ENCODE measurements at places on chromosomes 3 and 15.

- DNase-seq: no peak
Measured at GRCh38 chr15:89115547-89115946, 27.3 kb downstream of the ABHD2 start.

DNA sequence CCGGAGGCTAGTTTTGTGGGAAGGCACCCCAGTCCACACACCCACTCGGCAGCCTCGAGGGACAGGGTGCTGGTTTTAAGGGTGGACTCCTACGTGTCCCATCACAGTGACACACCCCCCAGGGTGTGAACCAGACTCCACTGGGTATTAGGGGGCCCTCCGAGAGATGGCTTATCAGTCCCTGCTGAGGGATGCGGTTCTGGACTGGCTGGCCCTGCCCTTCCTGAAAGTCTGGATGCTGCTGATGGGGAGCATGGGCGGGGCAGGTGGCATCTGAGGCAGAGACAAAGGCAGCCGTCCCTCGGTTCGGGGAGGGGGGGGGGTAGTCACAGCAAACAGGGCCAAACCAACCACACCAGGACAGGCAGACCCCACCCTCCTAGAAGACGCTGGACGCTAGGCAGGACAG lies 939 bp upstream of the ULK3 start:
- no peak for DNase-seq

DNA sequence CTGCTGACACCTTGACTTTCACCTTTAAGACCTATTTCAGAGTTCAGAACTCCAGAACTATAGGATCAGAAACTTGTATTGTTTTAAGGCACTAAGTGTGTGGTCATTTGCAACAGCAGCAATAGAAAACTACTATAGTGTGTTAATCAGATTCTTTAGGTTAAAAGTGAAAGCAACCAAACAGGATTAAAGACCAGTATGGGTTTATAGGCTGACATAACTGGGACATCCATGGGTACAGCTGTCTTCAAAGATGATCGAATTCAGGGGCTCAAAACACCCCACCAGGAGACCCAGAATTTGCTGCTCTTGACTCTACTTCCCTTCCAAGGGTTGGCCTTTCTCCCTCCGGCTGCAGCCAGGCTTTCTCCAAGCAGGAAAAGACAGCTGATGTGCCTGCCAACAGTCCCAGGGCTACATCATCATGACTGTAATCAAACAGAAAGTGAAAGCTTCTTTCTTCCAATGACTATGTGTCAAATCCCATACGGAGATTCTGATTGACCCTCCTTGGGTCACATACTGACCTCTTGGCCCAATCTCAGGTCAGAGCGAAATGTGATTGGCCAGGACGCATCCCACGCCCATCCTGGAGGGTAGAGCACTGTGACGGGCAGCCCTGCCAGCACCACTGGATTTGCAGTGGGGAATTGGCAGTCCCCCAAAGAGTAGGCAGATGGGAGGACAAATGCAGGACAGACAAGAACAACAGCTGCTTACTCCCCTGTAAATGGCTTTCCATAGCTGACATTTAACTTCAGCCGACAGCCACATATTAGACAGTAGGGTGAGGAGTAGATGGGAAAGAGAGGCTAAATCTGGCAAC lies 51.4 kb upstream of the RNF7 start:
- DNase-seq: no peak

GRCh38 chr3:76551739-76552138 lies 488.2 kb upstream of the ROBO2 start:
- no peak for DNase-seq

- no peak for DNase-seq
Measured at GRCh38 chr3:126992216-126992615, 9.3 kb downstream of the PLXNA1 start.

DNA sequence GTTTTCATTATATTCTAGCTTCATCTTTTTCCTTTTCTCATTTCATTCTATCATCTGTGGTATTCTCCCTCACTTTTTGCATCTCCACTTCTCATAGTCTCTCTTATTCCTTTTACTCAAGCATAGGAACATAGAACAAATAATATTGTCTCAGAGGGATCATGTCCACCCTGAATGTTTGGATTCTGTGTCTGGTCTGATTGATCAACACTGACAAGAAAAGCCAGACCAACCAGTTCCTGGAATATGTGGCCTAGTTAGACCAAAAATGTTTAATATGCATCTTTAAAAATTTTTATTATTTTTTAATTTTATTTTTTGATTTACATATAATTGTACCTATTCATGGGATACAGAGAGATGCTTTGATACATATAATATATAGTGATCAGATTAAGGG lies 212.0 kb upstream of the ALCAM start:
- no peak for DNase-seq

DNA sequence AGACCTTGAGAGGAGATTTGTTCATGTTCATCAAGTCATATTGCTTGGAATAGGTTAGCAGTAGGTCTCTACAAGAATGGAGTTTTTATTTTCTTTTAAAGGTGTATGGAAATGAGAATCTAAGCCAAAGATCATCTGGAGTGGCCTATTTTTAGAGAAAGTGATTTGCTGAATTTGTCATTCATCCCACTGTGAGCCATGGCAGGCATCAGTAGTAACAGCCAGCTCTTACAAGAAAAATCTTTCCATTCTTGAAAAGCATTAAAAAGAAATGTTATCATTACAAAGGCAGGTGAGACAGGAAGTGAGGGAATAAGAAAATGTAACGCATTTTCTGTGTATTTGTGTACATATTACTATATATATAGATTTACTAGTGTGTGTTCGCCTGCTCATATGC lies 29.6 kb downstream of the STAC start:
- no peak for DNase-seq

DNA sequence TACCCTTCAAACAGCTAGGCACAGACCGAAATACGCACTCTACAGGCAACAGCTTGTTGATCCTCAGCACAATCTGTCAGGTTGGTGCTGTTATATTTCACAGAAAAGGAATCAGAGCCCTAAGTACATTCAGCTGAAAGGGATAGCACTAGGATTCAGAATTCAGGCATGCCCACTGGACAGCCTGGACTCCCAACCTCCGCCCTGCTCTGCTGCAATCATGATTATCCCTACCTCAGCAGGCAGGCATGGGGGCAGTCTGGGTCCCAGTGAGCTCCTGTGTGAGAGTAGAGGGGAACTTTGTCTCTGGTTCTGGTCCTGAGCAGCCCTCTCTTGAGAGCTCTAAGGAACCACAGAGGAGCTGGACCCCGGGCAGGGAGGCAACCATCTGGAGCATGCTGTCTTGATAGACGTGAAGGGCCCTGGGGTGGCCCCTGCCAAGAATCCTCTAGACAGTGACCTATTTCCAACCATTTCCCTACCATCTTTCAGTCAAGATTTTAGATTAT lies 23.4 kb upstream of the NOX5 start:
- no peak for DNase-seq

DNA sequence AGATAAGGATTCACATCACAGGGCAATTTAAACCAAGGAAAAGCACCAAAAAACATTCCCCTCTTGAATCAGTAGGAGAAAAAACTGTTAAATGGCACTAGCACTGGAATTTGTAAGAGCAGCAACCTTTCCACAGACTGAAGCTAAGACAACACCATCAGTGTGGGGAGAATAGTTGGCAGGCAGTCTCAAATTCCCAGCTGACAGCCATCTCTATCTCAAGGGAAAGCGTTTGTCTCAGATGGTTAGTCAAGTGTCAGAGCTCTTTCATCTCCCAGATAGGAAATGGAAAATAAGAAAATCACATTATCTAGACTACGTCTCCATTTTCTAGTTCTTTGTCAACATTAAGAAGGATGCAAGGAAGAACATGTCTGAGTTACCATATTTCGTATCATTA lies 228.7 kb downstream of the WDR72 start:
- no peak for DNase-seq

DNA sequence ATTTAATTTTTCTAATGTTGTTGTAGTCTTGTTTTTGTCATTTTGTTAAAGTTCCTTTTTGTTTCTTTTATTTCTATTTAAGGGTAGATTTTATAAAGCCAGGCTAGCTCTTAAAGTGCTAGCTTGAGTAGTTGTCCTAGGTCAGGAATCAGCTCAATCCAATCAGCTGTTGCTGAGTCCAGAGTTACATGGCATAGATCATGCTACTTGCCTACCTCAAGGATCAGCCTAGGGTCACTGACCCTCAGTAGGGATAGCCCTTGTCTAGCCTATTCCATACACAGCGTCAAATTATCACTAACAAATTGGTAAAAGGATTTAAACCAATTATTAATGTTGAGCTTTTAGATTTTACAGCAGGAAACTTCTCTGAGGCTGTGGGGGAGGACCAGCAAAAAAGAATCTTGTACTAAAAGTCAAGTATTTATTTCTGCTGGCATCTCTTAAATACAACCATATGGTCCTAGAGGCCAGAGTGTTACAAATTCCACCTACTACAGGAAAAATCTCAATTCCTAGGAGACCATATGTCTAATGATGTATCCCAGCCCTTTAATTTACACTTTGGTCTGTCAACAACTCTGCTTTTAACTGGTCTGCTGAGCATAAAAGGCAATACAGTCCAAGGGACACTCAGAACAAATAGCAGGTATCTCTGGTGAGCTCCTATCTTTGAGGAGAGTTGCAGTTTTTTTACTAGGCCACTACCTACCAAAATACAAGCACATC lies 138.3 kb upstream of the PTPRG start:
- no peak for DNase-seq

- DNase-seq: no peak
Measured at GRCh38 chr3:160450846-160451245, 1.3 kb upstream of the TRIM59 start.

All from activated T-cell treated with anti-CD3 and anti-CD28 coated beads for 48 hours (primary cell).